ENCODE measurements at places on chromosomes 2 and 18. TPM values are rescaled to one million over a fixed set of nuclear protein-coding genes. Genes with fewer than 3 reads are reported as not detected.
A peak's percentile ranks its signal among the peaks of the same experiment; 100 is the strongest.

- H3K36me3 ChIP-seq = no peaks in the 10 kb centered on the region
- H3K4me3 ChIP-seq = no peak overlapping the region
- H3K27ac ChIP-seq = no peak overlapping the region
Measured at GRCh38 chr18:40534723-40535122, 1420.3 kb upstream of the PIK3C3 start.

DNA sequence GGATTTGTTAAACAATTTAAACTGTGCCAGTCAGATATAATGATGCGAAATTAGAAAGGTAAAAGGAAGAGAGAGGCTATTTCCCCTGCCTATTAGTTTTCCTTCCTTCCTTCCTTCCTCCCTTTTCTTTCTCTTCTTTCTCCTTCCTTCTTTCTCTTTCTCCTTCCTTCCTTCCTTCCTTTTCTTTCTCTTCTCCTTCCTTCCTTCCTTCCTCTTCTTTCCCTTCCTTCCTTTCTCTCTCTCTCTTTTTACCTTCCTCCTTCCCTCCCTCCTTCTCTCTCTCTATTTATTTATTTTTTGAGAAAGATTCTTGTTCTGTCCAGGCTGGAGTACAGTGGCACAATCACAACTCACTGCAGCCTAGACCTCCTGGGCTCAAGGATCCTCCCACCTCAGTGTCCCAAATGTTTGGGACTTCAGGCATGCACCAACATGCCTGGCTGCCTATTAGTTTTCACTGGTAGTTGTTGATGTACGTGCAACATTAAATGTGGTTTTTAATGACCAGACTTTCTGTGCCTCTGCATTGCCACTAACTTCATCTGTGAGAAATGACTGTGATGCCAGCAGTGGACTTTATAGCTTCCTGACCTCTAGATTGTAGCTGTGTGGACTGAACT is 48.7 kb upstream of the NFE2L2 start:
- no peak for DNase-seq
- peaks cover 41% of the 10 kb centered on the region for H3K4me1 ChIP-seq
- no peaks in the 10 kb centered on the region for H3K27me3 ChIP-seq
- no peak overlapping the region for H3K4me3 ChIP-seq
- H3K36me3 ChIP-seq = no peaks in the 10 kb centered on the region

Gene BUB1
- total RNA-seq = 3.7 TPM

DNA sequence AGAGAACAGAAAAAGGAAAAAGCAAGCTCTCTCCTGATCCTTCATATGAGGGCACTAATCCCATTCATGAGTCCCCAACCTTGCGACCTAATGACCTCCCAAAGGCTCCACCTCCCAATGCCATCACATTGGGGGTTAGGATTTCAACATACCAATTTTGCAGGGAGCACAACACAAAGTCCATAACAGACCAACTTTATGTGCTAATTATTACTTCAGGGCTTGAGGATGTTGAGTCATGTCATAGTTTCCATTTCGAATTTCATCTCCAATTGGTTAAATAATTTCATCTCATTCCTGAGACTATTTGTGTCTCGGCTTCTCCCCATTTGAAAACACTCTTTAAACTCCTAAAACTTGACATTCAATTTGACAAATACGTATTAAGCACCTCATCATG is 69.9 kb upstream of the KLF7 start:
- peaks cover 23% of the 10 kb centered on the region for H3K4me1 ChIP-seq
- no peaks in the 10 kb centered on the region for H3K27me3 ChIP-seq
- no peak for DNase-seq

Gene ALPI
- not detected for total RNA-seq

DNA sequence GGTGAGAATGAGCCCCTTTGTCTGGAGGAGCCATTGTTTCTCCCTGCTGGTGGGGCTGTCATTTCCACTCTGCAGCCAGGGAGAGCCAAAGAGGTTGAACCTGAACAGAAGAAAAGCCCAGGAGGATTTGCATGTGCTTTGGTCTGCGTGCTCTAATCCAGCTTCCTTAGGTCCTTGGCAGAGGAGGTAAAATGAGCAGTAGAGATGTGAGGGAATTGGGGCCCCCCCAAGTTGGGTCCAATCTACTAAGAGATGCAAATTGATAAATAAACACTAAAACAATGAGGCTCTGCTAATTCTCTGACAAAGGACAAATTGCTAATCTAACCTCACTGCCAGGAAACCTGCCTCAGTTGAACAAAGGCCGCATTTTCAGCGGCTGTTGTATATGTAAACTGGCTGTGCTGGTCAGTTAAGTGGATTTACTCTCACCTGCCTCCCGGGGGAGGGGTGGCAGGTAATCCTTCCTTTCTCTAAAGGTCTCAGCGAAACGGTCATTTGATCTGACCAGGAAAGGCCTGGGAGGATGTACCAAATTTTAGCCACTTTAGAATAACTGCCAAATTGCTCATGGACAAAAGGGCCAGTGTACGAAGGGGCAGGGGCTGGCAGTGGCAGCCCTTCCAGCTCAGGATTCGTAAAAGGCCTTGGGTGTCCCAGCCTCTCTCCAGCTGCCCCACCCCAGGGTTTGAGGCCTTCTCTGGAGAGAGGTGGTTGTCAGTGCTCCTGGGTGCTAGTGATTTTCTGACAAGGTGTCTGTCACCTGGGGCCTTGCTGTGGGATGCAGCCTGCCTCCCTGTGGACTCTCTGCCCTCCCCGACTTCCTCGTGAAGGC is 193.6 kb downstream of the MIB1 start:
- no peaks in the 10 kb centered on the region for H3K27me3 ChIP-seq
- H3K4me1 ChIP-seq = no peaks in the 10 kb centered on the region
- H3K27ac ChIP-seq = no peak overlapping the region

- H3K27me3 ChIP-seq = no peaks in the 10 kb centered on the region
- H3K4me3 ChIP-seq = no peak overlapping the region
- no peaks in the 10 kb centered on the region for H3K36me3 ChIP-seq
- H3K4me1 ChIP-seq = peaks cover 6% of the 10 kb centered on the region
Measured at GRCh38 chr2:241940329-241940728, 70.8 kb downstream of the RTP5 start.

DNA sequence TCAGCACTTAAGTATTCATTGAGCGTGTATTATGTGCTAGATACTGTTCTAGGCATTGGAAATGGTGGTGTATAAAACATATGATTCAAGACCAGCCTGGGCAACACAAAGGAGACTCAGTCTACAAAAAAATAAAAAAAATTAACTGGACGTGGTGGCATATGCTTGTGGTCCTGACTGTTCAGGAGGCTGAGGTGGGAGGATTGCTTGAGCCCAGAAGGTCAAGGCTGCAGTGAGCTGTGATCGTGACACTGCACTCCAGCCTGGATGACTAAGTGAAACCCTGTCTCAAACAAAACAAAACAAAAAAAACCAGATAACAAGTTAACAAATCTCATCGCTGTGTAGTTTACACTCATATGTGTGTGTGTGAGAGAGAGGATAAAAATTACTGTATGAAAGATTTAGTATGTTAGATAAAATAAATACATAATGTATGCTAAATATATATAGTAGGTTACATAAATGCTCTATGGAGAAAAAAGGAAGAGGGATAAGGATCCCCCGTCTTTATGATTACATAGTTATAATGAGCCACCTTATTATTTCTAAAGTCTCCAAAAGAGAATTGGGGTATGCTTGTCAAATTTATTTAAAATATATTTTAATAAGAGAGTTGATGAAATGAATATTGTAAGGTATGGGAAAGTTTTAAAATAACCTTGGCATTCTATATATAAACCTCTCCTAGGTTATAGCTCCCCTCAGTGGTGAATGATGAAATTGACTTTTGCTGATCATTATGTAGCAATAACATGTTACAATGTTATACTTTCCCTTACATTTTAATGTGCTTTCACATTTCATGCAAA is 69.2 kb downstream of the EHBP1 start:
- no peak overlapping the region for H3K27ac ChIP-seq
- H3K4me1 ChIP-seq = peaks cover 4% of the 10 kb centered on the region
- no peaks in the 10 kb centered on the region for H3K27me3 ChIP-seq
- no peak for DNase-seq
- H3K4me3 ChIP-seq = no peak overlapping the region

Gene MAP3K19
- not detected for total RNA-seq

Gene SERPINB7
- 152 TPM for total RNA-seq

DNA sequence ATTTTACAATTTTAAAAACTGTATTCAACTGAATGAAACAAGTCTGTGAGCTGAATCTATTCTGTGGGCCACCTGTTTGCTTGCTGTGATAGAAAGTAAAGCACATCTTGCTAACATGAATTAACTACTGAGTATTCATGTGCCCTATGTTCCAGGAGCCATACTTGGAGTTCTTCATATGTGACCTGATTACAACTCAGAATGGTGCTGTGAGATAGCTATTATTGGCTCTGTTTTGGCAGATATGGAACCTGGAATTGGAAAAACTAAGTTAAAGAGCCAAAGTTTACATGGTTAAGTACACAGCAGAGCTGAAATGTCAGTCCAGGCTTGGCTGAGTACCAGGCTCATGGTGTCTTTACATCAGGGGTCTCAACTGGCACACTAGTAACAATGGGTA is 253.7 kb downstream of the AGPS start:
- H3K4me1 ChIP-seq = no peaks in the 10 kb centered on the region
- H3K27ac ChIP-seq = no peak overlapping the region
- H3K4me3 ChIP-seq = no peak overlapping the region
- peaks cover 3% of the 10 kb centered on the region for H3K27me3 ChIP-seq
- DNase-seq = no peak

Gene ZSWIM2
- not detected for total RNA-seq

Gene RND3
- 45.7 TPM for total RNA-seq

- no peaks in the 10 kb centered on the region for H3K27me3 ChIP-seq
- H3K4me3 ChIP-seq = peak overlapping the region; percentile 89
- no peaks in the 10 kb centered on the region for H3K36me3 ChIP-seq
- peaks cover 42% of the 10 kb centered on the region for H3K4me1 ChIP-seq
Measured at GRCh38 chr2:147843391-147843863, 1.4 kb upstream of the ACVR2A start.

Gene ACTR3
- total RNA-seq = 114 TPM

DNA sequence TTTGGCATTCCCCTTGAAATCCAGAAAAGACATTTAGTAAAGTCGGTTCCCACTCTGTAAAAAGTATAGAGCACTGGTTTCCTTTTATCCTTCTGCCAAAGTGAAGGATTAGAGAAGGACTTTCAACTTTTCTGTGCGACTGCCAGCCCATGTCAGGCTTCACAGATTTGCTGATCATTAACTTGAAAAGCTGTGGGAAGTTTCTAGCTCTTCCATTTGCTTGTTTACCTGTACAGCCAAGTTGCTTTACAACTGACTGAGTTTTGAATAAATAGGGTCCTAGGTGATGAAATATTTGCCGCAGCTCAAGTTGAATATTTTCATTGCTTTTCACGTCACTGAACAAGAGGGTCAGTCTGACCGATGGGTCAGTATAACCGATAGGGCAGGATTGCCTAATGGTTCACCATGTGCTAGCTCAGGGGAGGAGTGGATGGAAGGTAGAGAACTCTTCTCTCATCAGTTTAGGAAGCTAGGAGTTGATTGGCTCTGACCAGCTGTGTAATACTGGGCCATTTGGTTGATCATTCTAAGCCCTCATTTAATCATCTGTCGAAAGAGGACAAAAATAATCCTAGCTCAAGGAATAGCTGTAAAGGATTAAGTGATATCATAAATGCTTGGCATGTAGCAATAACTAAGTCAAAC is 30.4 kb downstream of the UPP2 start:
- H3K36me3 ChIP-seq = no peaks in the 10 kb centered on the region
- H3K4me3 ChIP-seq = no peak overlapping the region
- no peak for DNase-seq
- H3K4me1 ChIP-seq = no peaks in the 10 kb centered on the region

DNA sequence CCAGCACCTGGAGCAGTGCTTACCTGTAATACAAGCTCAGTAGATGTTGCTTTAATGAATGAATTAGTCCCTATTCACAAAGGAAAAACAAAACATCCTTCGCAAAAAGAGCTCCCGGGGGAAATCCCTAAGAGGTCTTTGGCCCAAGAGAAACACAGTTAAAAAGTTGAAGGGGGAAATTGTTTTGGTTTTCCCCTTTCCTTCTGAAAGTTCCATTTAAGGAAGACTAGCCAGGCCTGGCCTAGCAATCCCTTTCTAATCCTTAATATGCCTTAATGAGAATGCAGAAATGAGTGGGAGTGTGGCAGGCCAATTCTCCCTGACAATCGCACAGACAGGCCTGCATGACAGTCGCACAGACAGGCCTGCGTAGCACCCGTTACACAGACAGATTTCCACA is 33.5 kb upstream of the REL start:
- H3K4me1 ChIP-seq = no peaks in the 10 kb centered on the region
- no peak overlapping the region for H3K27ac ChIP-seq
- no peak for DNase-seq
- H3K27me3 ChIP-seq = no peaks in the 10 kb centered on the region
- H3K4me3 ChIP-seq = no peak overlapping the region
